GM10248 (cell line): ENCODE measurements at places on chromosomes 5 and 9.
A peak's percentile ranks its signal among the peaks of the same experiment; 100 is the strongest.

DNA sequence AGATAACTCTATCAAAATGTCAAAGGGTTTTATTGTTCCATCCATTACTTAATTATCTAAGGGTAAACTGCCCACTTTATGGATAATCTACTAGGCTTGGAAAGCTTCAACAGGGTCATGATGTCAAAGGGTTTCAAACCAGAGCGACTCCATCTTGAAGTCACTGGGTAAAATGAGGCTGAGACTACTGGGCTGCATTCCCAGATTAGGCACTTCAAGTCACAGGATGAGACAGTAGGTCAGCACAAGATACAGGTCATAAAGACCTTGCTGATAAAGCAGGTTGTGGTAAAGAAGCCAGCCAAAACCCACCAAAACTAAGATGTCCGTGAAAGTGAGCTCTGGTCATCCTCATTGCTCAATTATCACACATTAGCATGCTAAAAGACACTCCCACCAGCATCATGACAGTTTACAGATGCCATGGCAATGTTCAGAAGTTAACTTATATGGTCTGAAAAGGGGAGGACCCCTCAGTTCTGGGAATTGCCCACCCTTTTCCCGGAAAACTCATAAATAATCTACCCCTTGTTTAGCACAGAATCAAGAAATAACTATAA lies 138.6 kb downstream of the GNAQ start:
- no peak for DNase-seq

GRCh38 chr5:76556511-76557221 lies 66.5 kb downstream of the F2RL2 start:
- DNase-seq = peak; percentile 77

DNA sequence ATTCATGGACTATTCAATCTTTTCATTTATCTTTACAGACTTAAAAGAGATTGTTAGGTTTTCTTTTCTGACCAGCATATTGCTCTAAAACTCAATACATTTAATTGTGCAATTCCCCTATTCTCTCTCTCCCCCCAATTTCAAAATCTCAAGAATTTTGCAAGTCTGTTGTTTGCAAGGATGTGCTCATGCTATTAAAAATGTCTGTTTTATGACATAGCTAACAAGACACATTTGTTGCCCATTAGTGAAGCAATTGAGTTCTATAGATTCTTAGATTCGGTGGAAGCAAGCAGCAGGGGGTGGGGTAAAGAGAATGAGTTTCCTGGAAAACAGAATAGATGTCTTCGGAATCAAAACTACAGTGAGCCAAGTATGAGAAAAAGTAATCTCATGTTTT lies 8.5 kb upstream of the CSNK1A1 start:
- no peak for DNase-seq

DNA sequence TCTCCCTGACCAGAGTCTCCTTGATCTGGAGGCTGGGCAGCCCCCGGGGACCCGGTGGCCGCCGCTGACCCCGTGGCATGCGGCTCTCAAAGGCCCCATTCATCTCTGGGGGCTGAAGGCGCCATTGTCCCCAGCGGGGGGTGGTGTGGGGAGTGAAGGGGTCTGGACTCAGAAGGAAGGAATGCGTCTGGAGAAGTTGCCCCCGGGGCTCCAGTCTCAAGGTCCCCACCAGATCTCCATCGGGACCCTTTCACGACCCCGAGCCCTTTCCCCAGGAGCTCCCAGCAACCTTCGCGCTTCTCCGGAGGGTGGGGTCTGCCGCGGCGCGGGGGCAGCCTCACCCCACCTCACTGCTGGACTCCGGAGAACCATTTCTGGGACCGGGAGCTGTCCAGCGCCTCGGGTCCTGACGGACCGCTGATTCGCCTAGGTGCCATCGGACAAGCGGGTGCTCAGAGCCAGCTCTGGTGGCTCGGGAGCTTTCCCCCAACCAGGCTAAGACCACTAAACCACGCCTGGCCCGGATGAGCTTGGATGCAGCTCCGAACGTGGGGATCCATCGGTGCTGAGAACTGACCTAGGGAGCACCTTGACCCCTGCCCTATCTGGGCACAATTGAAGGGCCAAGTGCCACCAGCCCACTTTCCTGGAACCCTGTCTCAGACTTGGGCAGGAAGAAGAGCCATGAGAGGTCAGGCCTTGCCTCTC lies 5.1 kb upstream of the PCDH1 start:
- DNase-seq = no peak

- DNase-seq = no peak
Observed at GRCh38 chr5:92980491-92980890, 600.5 kb downstream of the NR2F1-AS1 start.
